Activated T-cell treated with anti-CD3 and anti-CD28 coated beads, Interleukin-2, amount 50 U/mL, for 1 hour (primary cell): ENCODE measurements at places on chromosomes 4 and X.

GRCh38 chrX:39504850-39505259 is 592.9 kb downstream of the BCOR start:
- no peak for DNase-seq

GRCh38 chrX:114519524-114519923 is 64.4 kb upstream of the HTR2C start:
- DNase-seq: no peak

DNA sequence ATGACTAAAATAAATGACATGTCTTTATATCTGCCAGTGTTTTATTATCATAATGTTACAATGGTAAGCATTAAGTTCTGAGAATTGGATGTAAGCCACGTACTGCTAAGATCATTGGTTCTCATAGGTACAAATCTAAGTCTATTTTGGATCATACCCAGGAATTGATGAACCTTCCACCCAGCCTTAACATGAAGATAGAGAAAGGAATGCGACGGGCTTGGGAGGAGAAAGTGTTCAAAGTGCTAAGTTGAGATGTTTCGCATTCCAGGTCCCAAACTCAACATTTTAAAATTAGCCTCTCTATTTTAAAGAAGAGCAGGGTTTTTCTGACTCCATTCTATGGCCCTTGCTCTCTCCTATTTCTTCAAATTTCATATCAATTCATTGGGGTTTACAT is 54.9 kb upstream of the FRAS1 start:
- no peak for DNase-seq

GRCh38 chrX:91066104-91066503 is 368.5 kb upstream of the PABPC5 start:
- no peak for DNase-seq

DNA sequence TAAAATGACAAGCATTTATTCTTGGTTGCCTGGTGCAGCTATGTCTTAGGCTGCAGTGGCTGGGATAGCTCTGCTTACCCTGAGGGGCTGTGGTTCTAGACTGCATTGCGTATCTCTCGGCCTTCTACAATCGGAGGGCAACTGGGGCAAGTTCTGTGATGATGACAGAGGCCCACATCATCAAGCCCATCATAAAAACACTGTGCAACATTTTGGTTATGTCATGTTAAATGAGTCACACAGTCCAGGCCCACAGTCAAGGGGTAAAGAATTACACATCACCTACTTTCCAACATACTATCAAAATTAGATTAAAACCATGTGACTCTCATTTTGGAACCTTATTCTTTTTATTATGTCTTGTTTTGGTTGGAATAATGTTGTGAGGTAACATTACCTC is 120.2 kb upstream of the GUCY1A1 start:
- DNase-seq: no peak

DNA sequence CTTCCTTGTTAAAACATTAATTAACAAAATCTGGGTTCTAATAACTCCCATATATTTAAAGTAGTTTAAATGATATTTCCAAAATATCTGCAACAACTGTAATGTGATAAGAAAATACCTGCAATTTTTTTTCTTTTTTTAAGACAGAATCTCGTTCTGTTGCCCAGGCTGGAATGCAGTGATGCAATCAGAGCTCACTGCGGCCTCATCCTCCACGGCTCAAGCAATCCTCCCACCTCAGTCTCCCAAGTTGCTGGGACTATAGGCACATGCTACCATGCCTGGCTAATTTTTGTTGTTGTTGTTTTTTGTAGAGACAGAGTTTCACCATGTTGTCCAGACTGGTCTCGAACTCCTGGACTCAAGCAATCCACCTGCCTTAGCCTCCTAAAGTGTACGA is 45.7 kb upstream of the NSUN7 start:
- no peak for DNase-seq

GRCh38 chr4:174717828-174718227 is 111.2 kb downstream of the GLRA3 start:
- no peak for DNase-seq

- peak; percentile 90 for DNase-seq
Observed at GRCh38 chr4:145097821-145098674, at the start of the genes ABCE1 and ANAPC10. Gene ABCE1, plus strand, starts transcription at chr4:145098311. Its CDS starts 6,102 bp downstream, at chr4:145104413. Gene ANAPC10, minus strand, starts transcription at chr4:145098196. Its CDS starts 2,097 bp downstream, at chr4:145096099.

DNA sequence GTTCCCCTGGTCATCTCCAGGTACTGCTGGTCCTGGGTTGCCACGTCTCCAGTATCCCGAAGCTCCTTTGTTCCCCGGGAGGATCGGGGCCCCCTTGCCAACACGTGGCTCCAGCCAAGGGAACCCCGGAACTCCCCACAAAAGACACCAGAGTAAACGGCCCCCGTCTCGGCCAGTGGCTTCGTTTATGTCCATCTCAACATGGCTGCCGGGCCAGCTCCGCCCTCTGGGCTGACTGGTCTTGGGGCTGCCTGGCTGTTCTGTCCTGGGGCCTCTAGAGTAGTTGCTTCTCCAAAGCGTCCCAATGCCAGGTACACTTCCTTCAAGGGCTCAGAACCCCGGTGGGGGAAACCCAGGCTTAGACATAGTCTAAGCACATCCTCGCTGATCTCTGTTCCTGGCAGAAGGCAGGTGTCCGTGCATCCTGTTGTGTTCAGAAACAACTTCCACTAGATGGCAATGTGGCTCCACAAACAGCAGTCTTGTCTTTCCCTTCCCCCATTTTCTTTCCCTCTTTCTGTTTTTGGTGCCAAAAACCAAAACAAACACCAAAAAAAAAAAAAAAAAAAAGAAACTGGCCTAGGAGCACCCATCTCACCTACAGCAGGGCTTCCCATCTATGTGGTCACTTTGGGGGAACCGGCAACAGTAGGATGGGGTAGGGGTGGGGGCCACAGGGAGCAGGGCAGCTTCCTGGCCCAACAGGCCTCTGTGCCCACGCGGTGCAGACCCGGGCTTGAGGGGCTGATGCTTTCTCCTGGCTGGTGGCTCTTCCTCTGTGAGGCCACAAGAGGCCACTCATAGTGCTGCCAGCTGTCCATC is 35.3 kb downstream of the NBDY start:
- DNase-seq: peak; percentile 76

GRCh38 chrX:154408659-154409221 is 314 bp downstream of the DNASE1L1 start:
- no peak for DNase-seq

- no peak for DNase-seq
Observed at GRCh38 chr4:6298035-6298434, 28.4 kb downstream of the WFS1 start.

DNA sequence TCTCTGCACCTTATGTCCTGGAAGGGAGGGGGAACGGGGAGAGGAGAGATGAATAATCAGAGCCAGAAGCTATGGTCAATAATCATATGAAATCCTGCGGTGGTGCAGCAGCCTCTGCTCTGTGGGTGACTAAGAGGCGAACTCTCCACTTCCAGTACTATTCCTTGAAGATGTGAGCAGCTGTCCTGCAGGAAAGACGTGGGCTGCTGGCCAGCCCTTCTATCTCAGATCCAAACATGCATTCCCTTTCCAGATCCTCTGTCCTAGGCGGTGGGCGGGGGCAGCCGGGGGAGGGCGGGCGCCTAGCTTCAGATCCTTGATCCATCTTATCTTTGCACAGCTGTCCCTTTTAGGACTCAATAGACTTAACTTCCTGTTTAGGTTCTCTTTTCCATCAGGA is 34.5 kb downstream of the SPINK2 start:
- no peak for DNase-seq

GRCh38 chr4:15400981-15401671 is 26.7 kb upstream of the C1QTNF7 start:
- no peak for DNase-seq

GRCh38 chr4:117293784-117294183 is 208.4 kb upstream of the TRAM1L1 start:
- no peak for DNase-seq

DNA sequence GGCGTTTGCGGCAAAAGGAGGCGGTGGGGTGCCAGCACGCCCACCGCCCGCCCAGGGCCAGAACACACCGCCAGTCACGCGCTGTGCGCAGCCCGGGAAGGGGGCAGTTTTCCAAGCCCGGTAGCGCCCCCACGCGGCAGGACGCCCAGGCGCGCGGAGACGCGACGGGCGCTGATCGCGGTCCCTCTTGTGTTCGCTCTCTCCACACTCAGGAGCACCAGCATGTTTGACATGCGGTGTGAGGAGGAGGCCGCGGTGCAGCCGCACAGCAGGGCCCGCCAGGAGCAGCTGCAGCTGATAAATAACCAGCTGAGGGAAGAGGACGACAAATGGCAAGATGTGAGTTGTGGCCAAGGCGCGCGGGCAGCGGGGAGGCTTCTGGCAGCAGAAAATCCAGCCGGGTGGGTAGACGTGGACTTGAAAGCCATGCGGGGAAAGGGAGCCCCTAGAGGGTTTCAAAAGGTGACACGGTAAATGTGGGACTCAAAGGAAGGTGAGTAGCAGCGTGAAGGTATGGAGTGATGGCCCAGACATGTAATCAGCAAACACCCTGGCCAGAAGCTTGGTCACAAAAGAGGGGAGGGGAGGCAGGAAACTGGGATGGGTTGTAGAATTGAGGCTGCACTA is 104.1 kb downstream of the PHOX2B start:
- no peak for DNase-seq

DNA sequence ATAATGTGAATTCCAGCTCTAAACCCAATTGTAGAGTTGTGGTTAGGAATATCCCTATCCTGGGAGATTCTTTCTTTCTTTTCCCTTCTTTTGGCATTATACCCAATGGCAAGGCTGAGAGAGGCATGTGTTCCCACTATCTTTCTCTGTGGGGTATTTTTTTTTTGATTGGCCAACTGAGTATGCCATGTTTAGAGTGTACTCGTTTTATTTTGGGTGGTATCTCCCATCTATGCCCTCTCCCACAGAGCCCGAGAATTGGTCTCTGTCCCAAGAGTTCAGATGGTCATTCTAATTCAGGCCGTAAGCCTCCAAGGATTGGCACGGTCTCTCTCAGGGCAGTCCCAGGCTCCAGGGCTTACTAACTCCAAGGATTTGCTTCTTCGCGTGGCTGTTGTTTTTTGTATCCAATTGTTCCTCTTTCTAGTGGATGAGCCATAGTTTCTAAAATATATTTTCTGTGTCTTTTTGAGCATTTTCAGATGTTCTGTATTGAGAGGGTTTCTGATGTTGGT is 198.8 kb downstream of the SLC4A4 start:
- no peak for DNase-seq

- DNase-seq: no peak
Observed at GRCh38 chr4:139840773-139841172, 175.2 kb downstream of the MGST2 start.

DNA sequence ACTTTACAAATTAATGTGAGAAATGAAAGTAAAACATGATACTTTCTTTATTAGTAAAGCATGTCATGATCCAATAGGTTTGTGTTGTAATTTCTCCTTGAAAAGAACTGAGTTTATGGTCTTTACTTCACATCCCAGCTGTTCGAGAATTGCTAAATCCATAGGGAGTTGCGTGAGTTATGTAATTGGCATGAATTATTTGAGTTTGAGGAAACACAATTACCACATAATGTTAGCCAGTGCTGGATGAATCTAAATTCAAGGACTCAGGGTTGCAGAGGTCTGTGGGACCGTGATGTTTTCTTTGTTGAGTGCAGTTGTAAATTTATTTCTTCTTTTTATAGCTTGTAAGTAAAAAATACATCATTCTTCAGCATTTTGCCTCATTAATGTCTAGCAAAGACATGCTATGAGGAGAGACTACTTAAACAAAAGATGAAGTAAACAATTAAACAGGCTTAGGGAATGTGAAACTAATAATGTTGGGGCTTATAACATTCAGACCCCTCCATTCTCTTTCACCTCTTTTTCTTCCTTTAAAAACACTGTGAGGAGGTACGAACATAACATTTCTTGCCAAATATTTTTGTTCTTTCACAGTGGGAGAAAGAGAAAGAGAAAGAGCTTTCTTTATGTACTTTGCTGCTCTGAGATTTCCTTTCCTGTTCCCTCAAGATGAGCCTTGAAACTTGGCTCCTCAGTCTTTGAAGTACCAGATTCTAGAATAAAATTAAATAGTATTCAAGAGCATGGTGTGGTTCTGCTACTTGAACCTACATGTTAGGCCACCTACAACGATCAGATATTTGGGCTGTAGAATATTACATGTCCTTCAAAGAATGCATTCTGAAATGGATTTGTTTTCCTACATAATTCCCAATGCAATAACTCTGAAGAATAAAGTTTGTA is 159.6 kb upstream of the ANK2 start:
- no peak for DNase-seq

DNA sequence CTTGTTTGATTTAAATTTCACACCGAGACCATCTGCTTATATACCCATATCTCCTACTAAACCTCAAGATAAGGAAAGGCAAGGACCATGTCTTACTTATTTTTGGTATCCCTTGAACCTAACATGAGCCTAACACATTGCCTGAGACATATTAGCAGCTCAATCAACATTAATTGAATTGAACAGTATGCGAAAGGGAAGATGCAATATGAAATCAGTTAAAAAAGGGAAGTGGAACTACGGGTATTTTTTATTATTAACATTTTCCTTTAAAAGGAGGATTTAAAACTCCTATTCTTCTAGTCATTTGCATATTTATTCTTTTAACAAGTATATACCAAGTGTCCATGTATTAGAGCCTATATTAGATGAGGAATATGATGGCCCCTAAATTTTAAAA is 197.0 kb downstream of the CAMK2D start:
- no peak for DNase-seq

DNA sequence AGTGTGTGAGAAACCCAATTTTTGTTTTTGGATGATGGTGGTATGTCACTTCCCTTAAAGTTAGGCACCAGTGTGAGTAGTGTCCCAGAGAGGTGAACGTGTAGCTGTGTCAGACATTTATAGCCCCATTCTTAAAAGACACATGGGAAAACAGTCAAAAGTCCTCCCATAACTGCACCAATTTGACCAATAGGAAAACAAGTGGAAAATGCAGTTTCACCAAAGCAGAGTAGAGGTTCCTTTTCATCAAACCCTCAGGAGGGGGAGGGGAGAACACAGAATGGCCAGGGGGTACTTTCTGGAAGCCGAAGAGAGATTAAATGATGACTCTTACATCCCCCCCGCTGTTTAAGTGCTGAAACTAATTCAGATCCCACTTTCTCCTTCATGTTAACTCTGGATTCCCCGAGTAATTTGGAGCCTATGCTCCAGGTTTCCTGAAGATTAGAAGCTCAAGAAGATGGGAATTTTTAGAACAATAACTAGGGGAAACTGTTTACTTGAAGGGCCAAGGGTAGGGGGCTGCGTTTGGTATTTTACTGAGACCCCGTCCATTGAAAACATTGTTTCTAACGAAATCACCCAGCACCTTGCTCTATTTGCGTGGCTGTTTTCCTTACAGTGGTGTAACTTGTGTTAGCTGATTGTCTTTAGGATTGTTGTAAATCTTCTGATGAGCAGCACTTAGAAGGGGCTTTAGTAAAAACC is 2.1 kb upstream of the LEF1 start:
- no peak for DNase-seq
